Vein endothelial cell (primary cell): ENCODE measurements at places on chromosomes 6 and 20. TPM values are rescaled to one million over a fixed set of nuclear protein-coding genes. Genes with fewer than 3 reads are reported as not detected.

C6orf47 gene
- 20.6 and 21.4 TPM in 2 replicates for total RNA-seq

VWA7 gene
- 0.10 and 0.65 TPM in 2 replicates for total RNA-seq

MYCT1 gene
- 143 and 181 TPM in 2 replicates for total RNA-seq

SIRPB2 gene
- total RNA-seq, result 4.2 and 4.6 TPM in 2 replicates

SPINT3 gene
- not detected in 2 replicates for total RNA-seq

BMP6 gene
- total RNA-seq, result 163 and 246 TPM in 2 replicates
